ENCODE measurements at places on chromosomes 1 and 21. TPM values are rescaled to one million over a fixed set of nuclear protein-coding genes. Genes with fewer than 3 reads are reported as not detected.

DNA sequence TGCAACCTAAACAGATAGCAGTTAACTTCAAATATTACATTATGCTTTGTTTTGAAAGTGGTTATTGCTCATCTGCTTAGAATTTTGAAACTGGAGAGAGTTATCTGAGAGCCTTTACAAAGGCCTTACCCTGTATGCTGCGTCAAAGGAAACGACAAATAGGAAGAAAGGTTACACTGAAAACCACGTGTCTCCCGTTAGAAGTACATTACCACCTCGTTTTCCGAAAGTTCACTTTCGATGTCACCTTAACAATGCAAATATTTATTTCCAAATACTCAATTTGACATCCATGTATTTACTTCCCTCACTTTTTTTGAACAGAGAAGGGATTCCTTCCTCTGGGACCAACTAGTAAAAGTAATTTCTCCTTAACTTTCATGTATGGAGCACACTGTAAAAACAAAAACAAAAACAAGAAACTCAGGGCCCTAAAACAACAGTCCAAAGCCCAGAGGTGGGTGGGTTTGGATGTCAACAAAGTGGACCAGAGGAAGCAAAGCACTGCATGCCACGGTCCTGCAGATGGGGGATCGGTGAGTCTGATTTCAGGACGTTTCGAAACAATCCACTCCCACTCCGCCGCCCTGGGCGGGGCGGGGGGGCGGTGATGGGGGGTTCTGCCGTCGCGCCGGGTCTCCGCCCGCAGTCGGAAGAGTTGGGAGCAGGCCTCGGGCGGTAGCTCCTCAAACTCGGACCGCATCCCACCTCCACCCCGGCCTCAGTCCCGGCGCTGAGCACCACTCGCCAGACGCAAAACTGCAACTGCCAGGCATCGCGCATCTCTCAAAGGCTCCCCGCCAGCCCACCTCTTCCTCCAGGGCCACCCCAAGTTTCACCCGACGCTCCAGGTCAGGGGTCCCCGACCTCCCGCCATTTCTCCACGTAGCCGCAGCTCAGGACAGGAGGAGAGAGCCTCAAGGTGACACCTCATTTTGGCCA, 841 bp downstream of the ADSS2 start:
- DNase-seq, result peak; percentile 32

- DNase-seq, result no peak
These were observed 477.8 kb upstream of the CAMK1G start for GRCh38 chr1:209105701-209106100.

GRCh38 chr1:41432481-41433280, 51.8 kb downstream of the EDN2 start:
- peak; percentile 82 for DNase-seq

DNA sequence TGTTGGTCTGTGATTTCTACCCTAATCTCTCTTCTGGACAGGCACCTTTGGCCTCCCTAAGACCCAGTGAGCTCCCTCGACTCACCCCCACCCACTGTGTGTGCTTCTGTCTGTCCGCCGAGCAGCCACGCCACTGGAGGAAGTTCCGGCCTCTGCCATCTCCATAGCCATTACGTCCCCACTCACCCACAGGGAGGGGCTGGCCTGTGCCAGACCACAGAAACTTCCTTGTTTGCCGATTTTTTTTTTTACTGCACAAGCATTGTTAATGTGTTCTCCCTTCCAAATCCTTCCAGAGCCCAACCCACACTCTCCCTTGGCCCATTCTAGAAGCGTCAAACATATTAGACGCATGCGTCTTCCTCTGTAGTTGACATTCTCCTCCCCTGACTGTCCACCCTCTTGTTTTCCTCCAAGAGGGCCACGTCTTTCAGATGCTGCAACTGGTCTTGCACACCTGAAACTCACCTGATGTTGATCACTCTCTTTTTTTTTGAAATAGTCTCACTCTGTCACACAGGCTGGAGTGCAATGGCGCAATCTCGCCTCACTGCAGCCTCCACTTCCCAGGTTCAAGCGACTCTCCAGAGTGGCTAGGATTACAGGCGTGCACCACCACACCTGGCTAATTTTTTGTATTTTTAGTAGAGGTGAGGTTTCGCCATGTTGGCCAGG, 72.3 kb downstream of the EVA1C start:
- DNase-seq, result no peak

- DNase-seq, result peak; percentile 57
These were observed 88.6 kb downstream of the CTH start for GRCh38 chr1:70499695-70500094.

DNA sequence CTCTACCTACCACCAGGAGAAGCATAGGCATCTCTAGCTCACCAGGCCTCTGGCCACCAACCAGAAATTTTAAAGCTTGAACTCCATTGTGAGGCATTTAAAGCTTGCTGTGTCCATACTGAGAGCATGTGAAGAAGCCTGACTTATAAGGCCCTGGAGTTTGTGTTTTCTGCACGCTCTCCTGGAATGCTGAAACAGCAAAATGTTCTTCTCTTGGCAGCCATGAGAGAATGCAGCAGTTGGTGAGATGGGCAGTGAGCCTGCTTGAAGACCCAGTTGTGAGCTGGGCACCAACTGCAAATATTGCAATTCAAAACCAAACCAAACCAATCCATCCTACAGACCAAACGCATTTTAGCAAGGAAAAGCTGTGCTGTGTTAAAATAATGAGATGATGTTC, 170.0 kb upstream of the IVNS1ABP start:
- no peak for DNase-seq

- no peak for DNase-seq
These were observed 45.8 kb upstream of the RC3H1 start for GRCh38 chr1:174068000-174068399.

DNA sequence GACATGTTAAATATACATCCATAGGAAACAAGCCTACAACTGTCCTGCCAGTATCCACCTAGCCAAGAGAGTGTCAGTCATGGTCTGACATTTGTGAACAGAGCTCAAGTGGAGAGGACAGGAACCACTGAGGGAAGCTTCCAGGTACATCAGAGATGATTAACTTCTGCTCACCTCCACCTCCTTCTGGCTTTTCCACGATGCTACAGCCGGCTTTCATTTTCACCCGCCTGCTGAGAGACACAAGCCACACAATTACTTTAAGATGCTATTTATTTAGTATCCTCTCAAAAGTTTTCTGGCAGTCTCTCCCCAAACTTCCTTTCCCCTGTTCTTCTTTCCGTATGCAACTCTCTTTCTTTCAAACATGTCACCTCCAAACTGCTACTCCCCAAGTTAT, 2.1 kb downstream of the ETV3 start:
- peak; percentile 25 for DNase-seq

- DNase-seq, result no peak
These were observed 14.9 kb downstream of the UTP11 start for GRCh38 chr1:38027201-38028104.

GRCh38 chr1:30183895-30184294, 539.5 kb downstream of the MATN1 start:
- DNase-seq, result no peak

GRCh38 chr1:223203034-223203408, 60.0 kb upstream of the TLR5 start:
- no peak for DNase-seq

- DNase-seq, result no peak
These were observed 66.0 kb upstream of the LMO4 start for GRCh38 chr1:87262688-87263087.

DNA sequence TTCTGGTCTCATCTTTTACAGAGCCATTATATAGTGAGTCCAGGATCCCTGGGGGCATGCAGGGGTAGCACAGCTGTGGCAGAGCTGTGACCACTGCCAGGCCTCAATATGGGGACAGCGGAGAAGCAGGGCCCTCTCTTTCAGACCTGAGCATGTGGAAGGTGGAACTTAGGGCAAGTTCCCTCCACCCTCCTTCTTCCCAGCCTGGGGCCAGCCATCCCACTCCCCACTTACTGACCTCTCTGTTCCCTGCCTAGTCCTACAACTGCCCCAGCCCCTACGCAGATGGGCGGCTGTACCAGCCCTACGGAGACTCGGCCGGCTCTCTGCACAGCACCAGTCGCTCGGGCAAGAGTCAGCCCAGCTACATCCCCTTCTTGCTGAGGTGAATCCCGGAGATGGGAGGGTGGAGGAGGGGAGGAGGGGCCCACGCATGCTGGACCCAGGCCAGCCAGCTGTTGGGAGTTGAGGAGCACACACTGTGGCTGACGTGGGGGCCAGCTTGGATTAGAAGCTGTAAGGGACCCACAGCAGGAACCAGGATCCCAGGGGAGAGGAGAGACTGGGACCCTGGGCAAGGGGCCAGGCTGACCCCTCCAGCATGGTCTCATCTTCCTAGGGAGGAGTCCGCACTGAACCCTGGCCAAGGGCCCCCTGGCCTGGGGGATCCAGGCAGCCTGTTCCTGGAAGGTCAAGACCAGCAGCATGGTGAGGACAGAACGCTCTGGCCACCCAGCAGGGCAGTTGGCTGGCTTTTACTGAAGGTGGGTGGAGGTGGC, 10.7 kb downstream of the PSRC1 start:
- DNase-seq, result no peak

GRCh38 chr1:237145379-237146135, 103.6 kb downstream of the RYR2 start:
- no peak for DNase-seq

- no peak for DNase-seq
These were observed 1.6 kb upstream of the HAX1 start for GRCh38 chr1:154270833-154271232.

DNA sequence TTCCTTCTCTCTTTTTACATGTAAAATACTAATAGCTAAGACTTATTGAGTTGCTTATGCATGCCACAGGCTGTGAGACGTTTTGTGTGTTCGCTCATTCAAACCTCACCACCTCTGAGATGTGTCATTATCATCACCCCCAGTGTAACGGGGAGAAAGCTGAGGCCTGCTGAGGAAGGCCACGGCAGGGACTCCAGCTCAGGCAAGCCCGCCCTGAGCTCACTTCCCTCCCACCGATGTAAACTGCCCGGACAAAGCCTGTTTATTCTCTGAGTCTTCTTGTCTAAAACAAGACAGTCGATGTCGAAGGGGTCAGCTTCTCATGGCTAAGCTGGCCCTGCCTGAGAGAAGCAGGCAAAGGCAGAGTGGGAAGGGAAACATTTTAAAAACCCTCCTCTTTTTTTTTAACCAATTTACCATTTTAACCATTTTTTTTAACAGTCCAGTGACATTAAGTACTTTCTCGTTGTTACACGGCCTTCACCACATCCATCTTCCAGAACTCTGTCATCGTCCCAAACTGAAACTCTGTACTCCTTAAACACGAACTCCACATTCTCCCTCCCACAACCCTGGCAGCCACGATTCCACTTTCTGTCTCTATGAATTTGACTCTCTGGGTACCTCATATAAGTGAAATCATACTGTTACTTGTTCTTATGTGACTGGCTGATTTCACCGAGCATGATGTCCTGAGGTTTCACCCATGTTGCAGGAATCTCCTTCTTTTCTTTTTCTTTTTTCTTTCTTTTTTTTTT, 204.8 kb upstream of the GALNT2 start:
- DNase-seq, result no peak

DNA sequence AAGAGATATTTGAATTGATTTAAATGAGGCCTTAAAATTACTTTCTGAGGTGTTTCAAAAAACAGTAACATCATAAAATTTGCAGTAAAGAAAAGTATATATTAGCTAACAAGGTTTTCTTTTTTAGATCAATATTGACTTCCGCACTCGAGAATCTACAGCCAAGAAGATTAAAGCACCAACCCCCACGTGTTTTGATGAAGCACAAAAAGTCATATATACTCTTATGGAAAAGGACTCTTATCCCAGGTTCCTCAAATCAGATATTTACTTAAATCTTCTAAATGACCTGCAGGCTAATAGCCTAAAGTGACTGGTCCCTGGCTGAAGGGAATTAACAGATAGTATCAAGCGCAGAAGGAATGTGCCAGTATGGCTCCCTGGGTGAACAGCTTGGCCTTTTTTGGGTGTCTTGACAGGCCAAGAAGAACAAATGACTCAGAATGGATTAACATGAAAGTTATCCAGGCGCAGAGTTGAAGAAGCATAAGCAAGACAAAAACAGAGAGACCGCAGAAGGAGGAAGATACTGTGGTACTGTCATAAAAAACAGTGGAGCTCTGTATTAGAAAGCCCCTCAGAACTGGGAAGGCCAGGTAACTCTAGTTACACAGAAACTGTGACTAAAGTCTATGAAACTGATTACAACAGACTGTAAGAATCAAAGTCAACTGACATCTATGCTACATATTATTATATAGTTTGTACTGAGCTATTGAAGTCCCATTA, 3.6 kb downstream of the RGS1 start:
- DNase-seq, result peak; percentile 30

The HRNR gene
- under 0.01 TPM for total RNA-seq

The KCNT2 gene
- 1.0 TPM for total RNA-seq

The TIAM1 gene
- 5.9 TPM for total RNA-seq

The PTBP2 gene
- 17.4 TPM for total RNA-seq

The NUDT4B gene
- 11.6 TPM for total RNA-seq

The FAM72D gene
- total RNA-seq, result 0.15 TPM

The GJA8 gene
- not detected for total RNA-seq

The C1orf185 gene
- not detected for total RNA-seq

The MEX3A gene
- 7.1 TPM for total RNA-seq

The LRRIQ3 gene
- 2.5 TPM for total RNA-seq

The CALML6 gene
- not detected for total RNA-seq

The AGT gene
- total RNA-seq, result 1.2 TPM

Measured in renal cortical epithelial cell (primary cell).